ENCODE measurements at places on chromosomes 1 and 21.

GRCh38 chr1:227767401-227768124, 32.3 kb downstream of the SNAP47 start:
- no peak for DNase-seq

GRCh38 chr21:43994085-43994484, 18.0 kb upstream of the TRAPPC10 start:
- no peak for DNase-seq

GRCh38 chr1:913491-914130, 10.1 kb upstream of the SAMD11 start:
- no peak for DNase-seq

DNA sequence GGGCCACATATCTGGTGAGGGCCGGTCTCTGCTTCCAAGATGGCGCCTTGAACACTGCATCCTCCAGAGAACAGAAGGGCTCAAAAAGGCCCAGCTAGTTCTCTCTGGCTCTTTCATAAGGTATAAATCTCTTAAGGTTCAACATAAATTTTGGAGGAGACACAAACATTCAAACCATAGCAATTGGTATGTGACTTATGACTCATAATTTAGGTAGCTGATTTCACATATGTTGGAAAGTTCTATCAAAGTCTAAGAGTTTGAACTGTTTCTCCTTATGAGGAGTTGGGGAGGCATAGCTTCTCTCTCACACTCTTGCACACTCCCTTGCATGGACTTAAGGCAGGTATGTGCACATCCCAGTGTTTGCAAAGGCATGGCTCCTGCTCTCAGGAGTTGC, 5.1 kb upstream of the FYB2 start:
- no peak for DNase-seq

DNA sequence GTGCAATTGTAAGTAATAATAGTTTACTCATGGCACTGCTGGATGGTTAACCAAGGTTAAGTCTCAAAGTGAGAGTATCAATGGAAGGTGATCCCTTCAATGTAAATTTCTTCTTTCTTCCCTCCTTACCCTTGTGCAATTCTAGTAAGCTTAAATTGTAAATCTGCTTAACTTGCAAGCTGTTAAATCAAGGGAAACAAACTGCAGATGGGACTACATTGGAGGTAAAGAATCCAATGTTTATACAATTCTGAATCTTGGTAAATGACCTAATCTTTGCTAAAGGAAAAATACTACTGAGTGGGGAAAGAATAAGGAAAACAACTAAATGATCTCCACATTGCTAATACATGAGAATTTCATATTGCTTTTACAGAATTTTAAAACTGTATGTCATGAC, 6.7 kb upstream of the CD55 start:
- no peak for DNase-seq

- DNase-seq = no peak
Measured at GRCh38 chr1:200487650-200488049, 77.8 kb upstream of the ZNF281 start.

DNA sequence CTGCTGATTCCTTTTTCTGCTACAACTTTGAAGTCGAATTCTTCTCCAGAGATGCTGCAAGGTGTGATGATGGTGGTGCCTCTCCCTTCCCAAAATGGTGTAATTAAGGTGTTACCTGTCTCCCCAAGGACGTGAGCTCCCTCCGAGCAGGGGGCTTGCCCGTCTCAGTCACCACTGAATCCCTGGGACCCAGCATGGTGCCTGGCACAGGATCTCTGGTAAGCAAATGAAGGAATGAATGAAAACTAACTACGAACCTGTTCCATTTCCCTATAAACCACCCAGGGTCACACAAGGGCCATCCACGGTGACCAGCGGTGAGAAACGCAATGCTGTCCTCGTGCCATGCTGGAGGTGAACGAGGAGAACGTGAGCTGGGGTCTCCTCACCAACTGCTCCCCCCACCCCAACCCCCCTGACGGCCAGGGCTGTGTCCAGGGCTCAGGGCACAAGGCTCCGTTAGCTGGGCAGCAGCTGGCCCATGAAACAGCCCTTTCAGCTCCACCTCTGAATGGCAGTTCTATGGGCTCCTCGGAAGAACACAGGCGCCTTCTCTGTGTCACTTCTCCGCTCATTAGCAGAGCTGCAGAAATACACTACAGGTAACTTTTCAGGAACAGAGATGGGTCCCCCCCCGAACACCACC, 2.2 kb upstream of the MATN1 start:
- no peak for DNase-seq

DNA sequence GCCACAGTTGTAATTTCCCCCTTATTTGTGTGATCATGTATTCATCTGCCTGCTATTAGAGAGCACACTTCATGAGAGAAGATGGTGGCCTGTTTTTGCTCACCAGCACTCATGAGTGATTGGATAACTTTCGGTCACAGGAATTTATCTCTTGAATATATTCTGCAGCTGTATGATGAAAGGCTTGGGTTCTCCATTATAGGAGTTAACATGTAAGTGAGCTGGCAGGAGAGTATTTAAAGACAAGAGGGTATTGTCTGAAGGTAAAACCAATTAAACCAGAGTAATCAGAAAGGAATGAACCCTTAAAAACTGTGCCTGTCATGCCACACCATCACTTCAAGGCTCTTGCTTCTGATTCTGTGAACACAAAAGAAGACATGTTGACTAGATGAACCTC, 574.9 kb upstream of the CAMK1G start:
- DNase-seq = no peak

DNA sequence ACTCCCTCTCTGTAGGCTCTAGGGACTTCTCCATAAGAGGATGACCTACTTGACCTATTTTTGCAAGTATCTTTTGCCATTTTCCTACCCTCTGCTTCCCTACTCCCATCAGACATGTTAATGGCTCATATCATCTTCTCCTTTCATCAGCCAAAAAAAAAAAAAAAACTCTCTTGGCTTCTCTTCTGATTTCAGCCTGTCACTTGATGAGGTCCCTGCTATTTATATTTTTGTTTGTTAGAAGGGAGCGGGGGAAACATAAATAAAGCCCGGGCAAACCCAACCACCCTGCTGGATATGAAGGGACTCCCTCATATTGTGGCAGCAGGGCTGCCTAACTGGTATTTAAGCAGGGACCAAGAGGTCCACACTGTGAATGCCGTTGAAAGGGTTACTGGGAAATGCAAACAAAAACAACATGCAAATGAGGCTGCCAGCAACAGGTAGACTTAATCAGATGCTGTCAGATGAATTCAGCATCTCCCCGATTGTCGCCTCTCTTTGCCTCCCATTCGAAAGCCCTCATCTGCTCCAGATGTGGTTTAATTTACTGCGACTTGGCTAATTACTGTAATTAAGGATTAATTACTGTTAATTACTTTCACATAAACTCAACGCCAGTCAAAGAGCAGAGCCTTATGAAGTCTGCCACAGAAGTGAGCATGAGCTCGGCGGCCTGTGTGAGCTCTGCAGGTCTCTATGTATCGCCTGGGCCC, 172.3 kb downstream of the PBX1 start:
- DNase-seq = no peak

DNA sequence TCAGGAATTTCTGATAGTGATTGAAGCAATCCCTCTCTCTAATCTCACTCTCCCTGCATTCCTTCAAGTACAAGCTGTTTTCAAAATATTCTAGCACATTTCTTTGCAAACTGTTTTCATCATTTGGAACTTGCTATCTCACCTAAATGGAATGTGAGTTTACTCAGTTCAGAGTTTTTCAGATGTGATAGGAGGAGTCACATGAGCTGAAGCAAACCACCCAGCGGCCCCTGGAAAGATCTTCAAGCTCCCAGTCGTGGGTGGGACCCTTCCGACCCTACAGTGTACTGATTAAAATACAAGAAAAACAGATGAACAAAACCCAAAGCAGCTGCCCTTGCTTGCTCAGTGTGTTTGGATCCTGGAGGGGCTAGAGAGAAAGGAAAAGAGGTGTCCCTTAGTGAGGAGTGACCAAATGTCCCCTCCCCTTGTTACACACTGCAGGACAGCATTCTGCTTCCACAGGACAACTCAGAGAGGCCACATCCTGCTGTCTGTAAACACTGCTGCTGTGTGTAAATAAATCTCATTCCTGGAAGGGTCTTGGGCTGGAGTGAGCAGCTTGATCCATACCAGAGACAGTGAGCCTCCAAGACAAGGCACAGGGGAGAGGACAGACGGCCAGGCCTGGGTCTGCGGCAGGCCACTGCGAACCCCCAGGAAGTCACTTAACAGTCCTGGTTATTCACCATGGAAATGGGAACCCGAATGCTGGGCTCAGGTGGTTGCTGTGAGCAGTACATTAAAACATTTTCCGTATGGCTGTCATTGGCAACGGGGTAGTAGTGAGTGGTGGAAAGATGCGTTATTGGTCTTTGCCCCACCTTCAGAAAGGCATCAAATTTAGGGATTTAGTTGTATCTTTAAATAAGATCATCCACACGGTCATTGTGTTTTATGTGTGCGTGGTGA, 229.2 kb downstream of the RHOU start:
- DNase-seq = peak; percentile 59

DNA sequence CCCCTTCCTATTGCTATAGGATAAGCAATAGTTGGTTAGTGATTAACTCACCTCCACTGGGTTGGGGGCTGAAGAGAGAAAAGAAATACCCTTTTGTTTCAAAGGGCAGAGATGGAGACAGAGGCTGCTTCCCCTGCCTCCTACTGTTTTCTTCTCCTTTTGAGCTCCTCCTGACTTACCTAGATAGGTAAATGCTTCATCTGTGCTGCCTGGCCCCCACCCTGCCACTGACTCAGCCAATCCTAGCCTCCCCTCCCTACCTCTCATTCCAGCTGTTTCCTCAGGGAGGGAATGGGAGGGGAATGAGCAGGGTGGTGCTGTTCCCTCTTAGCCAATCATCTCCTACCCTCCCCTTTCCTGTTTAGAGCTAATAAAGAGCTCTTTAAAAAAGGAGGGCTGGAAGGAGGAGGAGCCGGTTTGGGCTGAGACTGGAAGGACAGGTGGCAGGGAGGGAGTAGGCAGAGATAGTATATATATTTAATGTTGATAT, at the start of gene C1orf116:
TSS of gene C1orf116 (minus strand) at position 229 of the 490 bp plus-strand sequence. CDS start 5,158 bp downstream, outside the sequence.
- no peak for DNase-seq

DNA sequence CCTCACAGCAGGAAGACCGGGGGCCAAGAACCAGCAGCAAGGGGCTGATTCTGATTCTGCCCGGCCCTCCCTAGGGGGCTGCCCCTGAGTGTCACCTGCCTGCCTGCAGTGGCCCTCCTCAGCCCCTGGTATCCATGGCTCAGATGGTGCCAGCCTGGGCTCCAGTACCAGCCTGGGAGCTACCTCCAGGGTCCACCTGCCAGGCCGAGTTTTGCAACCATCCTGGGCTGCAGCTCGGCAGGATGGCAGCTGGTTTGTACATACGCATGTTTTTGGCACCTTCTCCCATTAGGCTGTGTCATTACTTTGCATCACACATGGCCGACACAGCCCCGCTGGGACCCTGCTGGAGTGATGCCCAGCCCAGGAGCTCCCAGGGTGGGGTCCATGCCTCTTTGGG, 93.3 kb upstream of the WNT4 start:
- no peak for DNase-seq

DNA sequence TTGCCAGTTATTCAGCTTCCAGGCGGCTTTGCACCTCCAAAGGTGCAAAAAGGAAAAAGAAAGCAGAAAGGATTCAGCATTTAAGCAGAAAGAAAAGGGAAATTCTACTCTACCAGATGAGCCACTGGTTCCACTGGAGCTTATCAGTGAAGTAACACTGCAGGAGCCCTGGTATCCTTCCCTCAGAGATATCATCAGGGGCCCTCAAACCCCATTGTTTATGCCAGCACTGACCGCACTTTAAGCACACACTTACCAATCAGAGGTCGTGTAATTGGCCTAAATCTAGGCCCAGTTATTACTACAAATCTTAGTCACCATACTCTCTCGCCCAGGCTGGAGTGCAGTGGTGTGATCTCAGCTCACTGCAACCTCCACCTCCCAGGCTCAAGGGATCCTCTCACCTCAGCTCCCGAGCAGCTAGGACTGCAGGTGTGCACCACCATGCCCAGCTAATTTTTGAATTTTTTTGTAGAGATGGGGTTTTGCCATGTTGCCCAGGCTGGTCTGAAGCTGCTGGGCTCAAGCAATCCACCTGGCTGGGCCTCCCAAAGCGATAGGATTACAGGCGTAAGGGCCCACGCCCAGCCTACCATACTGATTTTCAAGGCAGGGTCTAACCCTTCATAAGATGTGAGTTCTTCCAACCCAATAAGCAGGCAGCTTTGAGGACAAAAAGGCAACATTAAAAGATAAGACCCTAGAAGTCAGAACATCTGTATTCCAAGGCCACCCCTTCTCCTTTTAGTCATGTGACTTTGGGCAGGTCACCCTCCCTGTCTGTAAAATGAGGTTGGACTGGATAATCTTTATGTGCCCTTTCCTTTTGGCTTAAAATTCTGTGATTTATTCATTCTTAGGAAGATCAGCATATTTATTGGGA, 125.3 kb downstream of the SYT2 start:
- no peak for DNase-seq

DNA sequence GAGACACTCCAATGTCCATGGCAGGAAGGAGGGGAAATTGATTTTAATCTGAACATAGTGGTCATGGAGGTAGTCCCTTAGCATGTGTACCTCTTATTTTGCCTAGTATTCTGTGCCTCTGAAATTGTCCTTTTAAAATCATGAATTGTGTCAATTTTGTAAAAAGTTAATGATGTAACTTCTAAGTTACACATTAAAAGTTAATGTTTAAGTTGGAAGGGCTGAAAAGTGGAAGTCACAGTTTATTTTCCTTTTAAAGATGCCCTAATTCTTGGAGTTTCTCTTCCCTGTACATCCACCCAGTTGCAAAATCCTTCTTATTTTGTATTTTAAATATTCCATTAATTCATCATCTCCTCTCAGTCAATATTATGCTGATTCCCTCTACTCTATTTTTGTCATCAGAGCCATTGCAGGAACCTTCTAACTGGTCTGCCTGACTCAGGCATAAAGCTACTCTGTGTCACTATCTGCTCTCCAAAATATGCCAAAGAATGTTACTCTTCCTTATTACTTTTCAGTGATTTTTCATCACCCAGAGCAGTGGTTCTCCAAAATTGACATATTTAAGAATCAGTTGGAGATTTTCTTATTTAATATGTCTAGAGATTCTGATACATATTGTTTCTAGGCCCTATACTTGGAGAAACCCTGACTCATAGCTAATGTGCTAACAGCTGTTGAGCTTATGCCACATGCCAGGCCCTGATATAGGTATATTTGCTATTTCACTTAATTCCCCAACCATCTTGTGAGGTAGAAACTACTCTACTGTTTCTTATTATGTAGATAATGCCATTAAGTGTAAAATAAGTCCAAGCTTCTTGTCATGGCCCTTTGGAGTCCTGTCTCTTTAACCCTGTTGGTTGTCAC, 5.1 kb downstream of the HOOK1 start:
- no peak for DNase-seq

- DNase-seq = no peak
Measured at GRCh38 chr1:32138965-32139364, 31.1 kb downstream of the KPNA6 start.

DNA sequence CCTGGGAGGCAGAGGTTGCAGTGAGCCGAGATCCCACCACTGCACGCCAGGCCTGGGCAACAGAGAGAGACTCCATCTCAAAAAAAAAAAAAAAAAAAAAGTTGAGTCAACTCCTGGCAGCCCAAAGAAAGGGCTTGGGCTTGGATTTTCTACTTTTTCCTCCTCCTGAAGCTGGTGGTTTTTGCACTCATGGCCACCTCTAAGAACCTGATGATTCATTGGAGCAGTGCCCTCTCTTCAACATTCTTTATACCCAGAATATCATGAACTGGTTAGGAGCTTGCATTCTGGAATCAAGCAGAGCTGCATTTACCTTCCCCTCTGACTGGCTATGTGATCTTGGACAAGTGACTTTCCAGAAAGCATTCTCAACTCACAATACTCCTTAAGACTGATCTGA, 3.5 kb upstream of the ACTA1 start:
- DNase-seq = no peak
